ENCODE measurements at places on chromosomes 6 and 20.

DNA sequence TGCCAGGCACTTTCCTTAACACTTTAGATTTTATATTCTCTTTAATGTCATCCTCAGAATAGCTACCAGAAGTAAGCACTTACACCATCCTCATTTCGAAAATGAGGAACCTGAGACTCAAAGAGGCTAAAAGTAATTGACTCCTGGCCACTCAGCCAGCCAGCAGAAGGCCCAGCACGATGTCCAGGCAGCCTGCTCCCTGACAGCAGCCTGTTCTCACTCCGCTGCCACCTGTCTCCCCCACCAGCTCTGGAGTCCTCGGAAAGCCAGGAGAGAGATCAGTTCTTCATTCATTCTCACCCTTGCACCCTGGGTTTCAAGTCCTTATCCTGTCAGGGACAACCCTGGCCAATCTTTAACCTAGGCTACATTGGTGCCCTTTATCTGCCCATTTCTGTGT lies 174.0 kb downstream of the SASH1 start:
- DNase-seq: no peak

DNA sequence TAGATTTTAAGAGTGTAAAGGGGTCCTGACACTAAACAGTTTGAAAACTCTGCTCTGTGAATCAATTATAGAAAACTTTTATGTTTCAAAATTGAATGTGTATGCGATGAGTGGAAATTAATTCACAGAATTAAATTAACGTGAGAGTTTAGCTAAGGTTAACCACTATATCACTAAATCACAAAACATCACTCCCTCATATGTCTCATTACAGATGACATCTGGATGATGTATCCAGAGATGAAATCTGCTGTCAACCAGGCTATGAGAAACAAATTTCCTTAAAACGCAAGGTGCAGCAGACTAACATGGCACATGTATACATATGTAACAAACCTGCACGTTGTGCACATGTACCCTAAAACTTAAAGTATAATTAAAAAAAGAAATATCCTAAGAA lies 27.3 kb downstream of the PRSS35 start:
- DNase-seq: no peak

DNA sequence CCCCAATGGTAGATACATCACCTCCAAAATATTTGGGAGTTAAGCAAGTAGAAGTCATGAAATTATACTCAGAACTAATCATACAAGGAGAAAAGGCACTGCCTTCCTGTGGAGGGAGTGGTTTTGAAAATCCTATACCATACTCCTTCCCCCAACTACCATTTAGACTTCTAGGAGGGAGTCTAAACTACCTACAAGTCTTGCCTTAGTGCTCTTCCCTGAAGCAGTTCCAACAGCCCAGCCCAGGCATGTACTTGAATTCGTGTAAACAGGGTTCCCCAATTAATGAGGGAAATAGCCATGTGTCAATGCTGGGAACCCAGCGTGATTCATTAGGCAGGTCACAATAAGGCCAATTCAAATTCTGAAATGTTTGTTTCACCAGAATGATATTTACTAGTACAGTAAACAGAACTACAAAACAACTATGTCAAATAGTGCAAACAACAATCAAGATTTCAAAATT lies 39.1 kb upstream of the SGK1 start:
- DNase-seq: no peak

DNA sequence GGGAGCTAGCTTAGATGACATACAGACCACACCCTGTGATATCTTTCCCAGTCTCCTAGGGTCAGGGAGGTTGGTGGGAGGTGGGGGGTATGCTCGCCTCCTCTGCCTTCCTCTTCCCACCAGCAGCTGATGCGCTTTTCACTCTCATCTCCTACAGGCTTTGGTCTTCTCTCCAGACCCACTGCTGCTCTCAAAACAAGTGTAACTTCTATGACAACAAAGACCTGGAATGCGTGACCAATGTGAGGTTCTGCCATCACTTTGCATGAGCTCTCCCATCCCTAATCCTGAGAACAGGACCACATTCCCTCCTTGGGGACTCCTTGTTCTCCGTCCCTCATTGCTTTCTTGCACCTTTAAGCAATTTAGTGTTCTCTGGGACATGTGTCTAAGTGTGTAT lies 2.7 kb downstream of the CTSA start:
- no peak for DNase-seq

DNA sequence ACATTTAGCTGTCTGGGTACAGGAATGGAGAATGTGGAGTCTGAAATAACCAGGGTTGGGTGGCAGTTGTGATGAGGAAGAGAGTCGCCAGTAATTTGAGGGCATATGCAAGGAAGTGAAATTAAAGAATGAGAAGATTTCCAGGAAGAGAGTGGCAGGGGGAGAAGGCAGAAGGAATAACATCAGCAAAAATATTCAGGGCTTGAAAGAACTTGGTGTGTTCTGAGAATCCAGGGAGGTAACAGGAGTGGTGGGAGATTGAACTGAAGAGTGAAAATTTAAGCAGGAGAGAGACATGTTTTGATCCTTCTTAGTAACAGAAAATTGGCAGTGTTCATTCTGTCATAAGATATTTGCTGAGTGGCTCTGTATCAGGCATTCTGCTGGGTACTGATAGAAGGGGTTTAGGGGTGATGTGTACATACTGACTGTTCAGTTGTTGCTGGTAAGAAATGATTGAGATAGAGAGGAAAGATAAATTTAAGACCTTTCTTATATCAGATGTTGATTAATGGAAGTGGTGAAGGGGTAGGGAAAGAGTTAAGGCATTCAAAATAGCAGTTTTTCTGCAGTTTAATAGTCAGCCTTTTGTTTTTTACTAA lies 54.7 kb downstream of the PHF20 start:
- no peak for DNase-seq

DNA sequence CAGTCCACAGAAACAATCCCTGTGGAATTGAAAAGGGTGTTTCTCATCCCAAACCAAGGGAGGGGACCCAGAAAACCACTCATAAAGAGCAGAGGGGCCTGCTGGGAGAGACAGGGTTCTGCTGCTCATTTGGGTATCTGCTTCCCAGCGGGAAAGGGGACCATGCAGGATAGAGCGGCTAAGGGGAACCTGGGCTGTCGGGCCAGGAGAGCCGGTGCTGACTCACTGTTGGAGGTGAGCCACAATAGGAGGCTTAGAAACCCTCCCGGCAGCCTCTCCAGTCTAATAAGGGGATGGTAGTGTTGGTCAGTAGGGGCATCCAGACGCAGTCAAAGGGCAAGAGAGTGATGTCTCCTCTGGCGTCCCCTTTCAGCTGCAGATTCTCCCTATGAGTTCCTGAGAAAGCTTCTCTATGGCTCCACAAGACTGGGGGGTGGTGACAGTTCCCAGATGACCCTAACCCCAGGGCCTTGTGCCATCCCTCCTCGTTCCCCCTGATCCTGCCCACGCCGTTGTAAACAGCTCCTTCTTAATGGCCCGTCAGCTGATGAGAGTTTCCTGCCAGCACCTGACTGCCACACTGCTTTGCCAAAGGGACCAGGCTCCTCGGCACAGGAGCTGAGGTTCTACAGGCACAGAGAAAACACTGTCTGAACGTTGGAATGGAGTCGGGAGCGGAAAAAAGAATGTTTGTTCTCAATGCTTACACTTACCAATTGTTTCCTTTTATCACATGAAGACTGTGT lies 646.1 kb upstream of the DEFB115 start:
- DNase-seq: no peak

DNA sequence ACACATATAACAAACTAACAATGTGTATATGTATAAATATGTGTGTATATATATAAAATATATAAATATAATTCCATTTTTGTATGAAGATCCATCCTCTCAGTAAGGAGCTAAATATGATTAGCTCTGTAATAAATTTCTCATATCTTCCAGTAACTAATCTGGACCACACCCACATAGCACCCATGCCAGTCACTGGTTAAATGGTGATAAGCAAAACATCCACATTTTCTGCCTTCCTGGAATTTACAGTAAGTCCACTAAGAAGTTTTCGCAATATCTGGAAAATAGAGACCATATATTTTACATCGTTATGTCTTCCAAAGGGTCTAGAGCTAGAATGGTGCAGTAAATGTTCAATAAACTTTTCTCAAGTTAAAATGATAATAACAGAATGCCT lies 151.5 kb upstream of the STMND1 start:
- DNase-seq: no peak

DNA sequence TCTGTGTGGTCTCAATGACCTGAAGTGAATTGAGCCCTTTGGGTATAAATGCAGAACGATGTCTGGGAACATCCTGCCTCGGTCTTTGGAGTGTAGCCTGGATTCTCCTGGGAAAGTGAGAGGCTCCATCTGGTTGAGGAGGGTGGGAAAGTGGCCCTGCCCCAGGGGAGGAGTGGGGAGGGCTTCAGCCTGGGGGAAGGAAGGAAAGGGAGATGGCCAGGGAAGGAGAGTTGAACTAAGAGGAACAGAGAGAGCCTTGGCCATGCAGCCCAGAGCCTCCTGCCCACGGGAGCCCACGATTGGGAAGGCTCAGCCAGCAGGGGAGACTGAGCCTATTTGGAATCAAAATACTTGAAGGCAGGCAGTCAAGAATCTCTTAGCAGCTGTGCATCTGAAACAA lies 2.3 kb upstream of the EPB41L1 start:
- DNase-seq: no peak

DNA sequence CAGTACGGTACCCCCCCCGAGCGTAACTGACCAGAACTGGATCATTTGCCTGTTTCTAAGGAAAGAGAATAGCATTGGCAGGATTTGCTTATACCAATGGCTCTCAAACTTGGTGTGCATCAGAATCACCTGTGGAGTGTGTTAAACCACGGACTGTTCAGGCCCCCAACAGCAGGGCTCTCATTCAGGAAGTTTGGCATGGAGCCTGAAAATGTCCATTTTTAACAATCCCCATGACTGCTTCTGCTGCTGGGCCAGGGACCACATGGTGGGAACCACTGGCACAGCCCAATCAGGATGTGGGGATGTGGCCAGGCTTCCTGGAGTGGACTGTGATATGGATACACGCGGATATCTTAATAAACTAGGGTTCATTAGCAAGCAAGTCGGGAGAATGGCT lies 53.9 kb downstream of the GTF2H5 start:
- DNase-seq: no peak

- DNase-seq: no peak
Observed at GRCh38 chr6:127185437-127185995, 67.0 kb downstream of the RSPO3 start.

GRCh38 chr6:147906361-147906760 lies 397.9 kb downstream of the SAMD5 start:
- DNase-seq: no peak

- DNase-seq: no peak
Observed at GRCh38 chr6:38479331-38479730, 160.4 kb downstream of the BTBD9 start.

- DNase-seq: no peak
Observed at GRCh38 chr6:72560721-72561593, 60.9 kb upstream of the KCNQ5 start.

GRCh38 chr6:48101290-48101689 lies 9.7 kb downstream of the PTCHD4 start:
- DNase-seq: no peak

DNA sequence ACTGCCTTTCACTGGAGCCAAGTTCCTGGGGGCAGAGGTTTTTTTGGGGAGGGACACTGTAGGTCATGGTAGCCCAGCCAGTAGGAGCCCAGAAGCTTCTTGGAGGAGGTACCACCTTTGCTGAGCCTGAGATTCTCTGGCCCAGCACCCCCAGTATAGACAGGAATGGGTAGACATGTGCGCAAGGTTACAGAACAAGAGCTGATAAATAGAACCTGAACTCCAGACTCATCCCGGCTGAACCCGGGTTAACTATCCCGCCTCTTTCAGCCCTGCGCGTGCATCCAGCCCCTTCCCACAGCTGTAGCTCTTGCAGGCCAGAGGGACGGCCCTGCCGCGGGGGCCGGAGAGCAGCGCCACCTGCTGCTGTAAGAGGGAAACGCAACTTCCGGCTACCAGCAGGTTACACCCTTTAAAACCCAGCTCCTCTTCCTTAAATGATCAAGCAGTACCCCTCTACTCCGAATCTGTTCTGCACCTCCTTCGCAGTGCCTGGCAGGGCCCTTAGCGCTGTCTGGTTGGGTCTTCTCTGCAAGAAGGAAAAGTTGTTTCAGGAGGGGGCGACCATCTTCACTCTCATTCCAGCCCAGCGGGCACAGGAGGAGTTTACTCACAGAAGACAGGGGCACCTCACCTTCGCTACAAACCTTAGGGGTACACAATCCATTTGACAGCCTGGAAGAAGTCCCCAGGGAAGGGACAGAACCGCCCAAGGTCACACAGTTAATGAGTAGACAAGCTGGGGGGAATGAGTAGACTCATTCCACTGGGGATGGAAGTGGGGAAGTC lies 7.5 kb downstream of the SRXN1 start:
- peak; percentile 66 for DNase-seq

DNA sequence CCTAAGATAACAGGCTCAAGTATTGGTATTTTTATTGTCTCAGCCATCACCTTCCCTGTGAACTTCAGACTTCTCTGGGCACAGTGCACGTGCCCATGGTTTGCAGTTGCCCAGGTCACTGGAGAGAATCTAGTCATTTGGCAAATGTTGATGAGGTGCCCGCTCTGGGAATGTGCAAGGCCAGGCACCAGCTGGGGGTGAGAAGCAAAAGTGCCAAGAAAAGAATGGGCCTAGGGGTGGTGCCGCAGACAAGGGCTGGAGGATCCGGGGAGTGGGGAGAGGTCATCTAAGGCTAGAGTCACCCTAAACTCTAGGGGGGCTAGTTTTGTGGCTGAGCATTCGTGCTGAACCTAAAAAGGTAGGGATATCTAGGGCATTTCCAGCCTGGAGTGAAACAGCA lies 57.0 kb upstream of the VSTM2L start:
- DNase-seq: no peak

DNA sequence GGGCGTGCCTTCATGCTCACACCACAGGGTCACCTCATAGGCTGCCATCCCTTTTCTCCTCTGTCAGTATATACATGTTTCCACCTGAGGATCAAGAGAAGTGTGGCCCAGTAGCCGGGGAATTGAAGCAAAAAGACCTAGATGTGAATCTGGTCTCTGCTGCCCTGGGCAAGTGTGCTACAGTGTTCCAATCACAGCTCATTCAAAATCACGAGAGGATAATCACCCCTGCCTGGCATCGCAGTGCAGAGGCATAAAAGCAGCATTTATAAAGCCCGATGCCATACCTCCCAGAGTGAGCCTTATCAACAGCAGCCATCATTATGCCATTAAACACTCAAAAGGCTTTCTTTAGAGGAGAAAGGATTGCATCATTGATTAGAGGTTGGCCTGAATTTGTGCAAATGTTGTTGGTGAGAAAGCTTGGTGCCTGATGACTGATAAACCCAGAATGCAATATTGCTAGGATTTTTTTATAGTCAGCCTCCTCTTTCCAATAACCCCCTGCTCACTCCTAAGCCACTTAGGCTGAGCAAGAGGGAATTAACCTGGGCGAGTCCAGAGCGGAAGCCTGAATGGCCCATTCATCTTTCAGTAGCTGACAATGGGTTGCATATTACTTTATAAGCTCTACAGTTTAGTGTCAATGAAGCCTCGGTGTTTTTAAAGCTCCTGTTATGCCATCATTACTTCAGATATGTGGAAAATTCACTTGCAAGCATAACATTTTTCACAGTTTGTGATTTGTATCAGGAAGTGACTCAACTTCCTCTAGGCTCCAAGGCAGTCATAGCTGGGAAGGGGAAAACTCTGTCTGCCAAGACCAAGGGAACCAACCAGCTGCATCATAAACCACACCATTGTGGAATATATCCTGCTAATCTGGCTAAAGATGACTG lies 92.5 kb upstream of the NXT1 start:
- no peak for DNase-seq
